ENCODE measurements at places on chromosomes 3 and 15.

DNA sequence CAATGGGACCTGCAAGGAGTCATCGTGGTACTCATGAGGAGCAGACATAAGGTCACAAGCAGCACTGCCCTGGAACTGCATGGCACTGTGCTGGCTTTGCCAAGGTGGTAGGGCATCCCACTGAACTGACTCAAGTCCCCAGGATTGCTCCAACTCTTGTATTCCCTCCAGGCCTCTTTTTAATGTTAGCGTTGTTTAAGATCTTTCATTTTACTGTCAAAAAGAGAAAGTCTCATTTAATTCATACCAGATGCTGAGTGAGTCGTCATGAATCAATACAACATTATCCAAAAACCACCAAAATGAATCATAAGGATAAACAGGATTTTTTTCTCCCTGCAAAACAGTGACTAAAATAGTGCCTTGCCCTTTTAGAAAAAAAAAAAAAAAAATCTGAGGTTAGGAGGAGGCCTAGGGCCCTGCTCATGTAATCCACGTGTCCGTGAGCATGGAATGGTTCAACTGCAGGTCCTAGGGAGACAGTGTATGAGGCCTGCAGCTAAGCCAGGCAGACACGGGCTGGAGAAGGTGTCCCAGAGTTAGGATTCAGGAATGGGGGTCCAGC is 36.7 kb upstream of the BLM start:
- no peak for DNase-seq

GRCh38 chr3:168455814-168456213 is 360.1 kb upstream of the GOLIM4 start:
- DNase-seq: no peak

DNA sequence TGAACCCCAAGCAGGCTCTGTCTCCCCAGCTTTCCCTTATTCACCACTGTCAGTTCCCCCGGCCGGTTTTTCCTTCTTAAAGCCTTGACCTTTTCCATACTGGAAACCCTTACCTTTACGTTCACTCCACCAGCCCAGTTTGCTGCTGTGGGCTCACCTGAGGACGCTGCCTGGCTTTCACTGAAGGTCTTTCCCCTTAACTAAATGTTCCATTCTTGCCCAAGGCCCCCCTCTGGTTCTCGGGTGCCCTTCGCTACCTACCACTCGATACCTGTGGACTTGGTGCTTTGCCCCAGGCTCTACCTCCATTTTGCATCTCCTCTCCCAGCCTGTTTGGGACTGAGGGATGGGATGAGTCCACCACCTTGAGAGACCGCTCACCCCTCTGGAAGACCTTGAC is 851 bp downstream of the AP2M1 start:
- DNase-seq: no peak

DNA sequence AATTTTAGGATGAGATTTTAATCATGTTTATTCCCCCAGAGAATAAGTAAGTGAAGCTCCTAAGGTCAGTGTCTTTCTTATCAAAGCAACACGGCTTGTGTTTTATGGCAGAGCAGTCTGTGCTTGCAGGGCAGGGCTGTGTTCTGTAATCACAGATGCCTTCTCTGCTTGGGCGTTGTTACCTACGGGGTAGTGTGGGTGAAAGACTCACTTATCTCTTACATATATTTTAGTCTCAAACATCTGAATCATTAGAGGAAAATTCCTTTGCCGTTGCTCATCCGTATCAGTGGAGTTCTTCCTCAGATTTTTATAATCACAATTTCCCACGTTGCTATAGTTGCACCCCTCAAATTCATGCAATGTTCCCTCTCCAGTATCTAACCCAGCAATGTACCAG is 271.7 kb upstream of the MEIS2 start:
- DNase-seq: no peak

- no peak for DNase-seq
Measured at GRCh38 chr3:157559401-157559800, 56.2 kb upstream of the VEPH1 start.

GRCh38 chr3:135975053-135975452 is 9.5 kb downstream of the PPP2R3A start:
- no peak for DNase-seq

GRCh38 chr3:15426579-15427118 is 695 bp downstream of the METTL6 start:
- no peak for DNase-seq

GRCh38 chr15:85556618-85556895 is 176.2 kb downstream of the AKAP13 start:
- no peak for DNase-seq

- no peak for DNase-seq
Measured at GRCh38 chr3:30608598-30608947, 2.2 kb downstream of the TGFBR2 start.

DNA sequence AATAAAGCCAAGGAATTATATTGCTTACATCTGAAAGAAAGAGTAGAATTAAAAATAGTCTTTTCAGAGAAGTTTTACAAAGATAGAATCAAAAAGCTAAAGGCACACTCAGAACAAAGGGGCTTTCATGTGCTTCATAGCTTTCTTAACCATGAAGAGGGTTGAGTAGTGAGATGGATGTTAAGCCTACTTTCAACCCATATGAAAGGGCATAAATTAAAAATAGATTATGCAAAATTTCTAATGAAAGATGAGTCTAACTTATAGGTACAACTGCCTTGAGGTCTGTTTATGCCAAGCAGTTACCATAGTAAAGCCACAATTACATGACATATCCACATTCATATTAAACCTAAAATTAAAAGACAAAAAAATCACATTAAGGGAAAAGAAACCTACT is 223.3 kb upstream of the ARHGEF26 start:
- no peak for DNase-seq

GRCh38 chr15:28079313-28079969 is 19.7 kb downstream of the OCA2 start:
- DNase-seq: no peak

DNA sequence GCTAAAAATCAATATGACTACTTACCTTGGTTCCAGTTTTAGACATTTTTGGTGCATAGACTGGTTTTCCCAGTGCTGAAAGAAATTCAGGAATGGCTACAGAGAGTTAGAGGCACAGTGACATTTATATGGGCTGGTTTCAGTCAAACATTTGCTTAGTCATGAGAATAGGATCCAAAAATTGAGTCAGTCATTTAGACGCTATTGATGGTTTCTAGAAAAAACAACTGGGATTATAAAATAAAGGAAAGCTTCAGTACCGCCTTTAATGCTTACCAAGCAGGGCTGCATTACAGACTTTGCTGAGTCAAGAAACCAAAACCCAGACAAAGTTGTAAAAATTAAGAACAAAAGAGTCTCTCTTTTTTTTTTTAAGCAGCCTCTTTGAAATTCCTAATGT is at the start of gene CRYGS:
TSS of gene CRYGS (minus strand) at position 100 of the 400 bp plus-strand sequence. CDS start at position 46, 54 bp downstream.
- DNase-seq: no peak

- DNase-seq: peak; percentile 47
Measured at GRCh38 chr3:128784232-128784631, 58.2 kb downstream of the RAB7A start.

DNA sequence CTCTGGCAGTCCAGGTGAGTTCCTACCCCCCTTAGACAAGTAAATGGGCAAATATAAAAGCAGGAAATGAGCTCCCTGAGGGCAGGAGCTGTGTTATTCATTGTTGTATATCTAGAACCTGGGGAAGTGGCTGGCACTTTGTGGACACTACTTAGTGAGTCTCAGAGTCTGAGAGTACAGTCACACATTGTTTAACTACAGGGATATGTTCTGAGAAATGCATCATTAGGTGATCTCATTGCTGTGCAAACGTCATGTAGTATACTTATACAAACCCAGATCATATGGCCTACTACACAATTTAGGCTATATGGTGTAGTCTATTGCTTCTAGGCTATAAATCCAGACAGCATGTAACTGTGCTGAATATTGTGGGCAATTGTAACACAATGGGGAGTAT is 52.4 kb downstream of the DRD3 start:
- no peak for DNase-seq

GRCh38 chr3:129507181-129507831 is 21.1 kb upstream of the RHO start:
- DNase-seq: no peak

GRCh38 chr15:69320977-69321554 is 22.4 kb downstream of the PAQR5 start:
- DNase-seq: no peak

GRCh38 chr15:70486012-70486411 is 277.3 kb downstream of the UACA start:
- DNase-seq: no peak

GRCh38 chr15:64019764-64020163 is 26.5 kb downstream of the DAPK2 start:
- DNase-seq: no peak

- no peak for DNase-seq
Measured at GRCh38 chr3:197305854-197306253, 7.4 kb upstream of the DLG1 start.

- DNase-seq: no peak
Measured at GRCh38 chr15:85592148-85592547, 202.6 kb downstream of the KLHL25 start.

DNA sequence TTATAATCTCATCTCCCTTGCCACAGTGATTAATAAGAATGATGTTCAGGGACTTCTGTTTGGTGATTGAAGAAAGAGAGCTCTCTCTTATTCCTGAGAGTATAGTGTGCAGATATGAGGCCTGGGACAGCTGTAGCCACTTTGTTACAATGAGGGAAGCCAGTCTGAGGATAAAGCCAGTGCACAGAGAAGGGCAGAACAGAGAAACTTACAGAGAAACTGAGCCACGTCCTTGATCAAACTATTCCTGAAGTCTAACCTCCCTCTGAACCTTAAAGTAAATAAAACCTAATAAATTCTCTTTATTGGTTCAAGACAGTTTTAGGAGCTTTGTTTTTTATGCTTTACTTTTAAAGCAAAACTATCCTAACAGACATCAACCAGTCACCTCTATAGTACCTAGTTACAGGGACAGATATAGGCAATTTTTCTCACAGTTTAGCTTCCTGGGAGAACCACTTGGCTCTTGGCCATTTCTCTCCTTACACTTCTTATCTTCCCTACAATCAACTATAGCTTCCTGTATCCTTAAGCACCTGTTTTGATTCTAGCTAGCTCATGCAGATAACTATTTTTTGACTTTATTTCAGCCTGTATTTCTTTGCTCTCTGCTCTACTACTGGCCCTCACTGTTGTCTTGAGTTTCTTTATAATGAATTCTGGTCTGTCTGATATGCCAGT is 284.4 kb downstream of the SHQ1 start:
- no peak for DNase-seq

DNA sequence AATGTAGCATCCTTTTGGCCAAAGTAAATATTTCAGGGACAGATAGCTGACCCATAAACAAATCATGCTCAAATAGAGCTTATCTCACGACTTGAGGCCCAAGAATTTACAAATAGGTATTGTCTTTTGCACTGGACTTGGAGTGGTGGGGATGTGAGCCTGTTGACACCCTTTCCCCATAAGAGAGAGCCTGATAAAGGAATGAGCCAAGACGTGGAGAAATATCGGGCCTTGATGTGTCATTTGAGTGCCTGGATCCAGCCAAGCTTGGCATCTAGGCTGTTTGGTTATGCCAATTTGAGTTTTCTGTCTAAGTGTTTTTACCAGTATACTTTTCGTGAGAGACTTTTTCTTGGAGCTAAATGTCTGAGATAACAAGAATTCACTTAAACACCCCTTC is 112.9 kb upstream of the RGMA start:
- DNase-seq: no peak

DNA sequence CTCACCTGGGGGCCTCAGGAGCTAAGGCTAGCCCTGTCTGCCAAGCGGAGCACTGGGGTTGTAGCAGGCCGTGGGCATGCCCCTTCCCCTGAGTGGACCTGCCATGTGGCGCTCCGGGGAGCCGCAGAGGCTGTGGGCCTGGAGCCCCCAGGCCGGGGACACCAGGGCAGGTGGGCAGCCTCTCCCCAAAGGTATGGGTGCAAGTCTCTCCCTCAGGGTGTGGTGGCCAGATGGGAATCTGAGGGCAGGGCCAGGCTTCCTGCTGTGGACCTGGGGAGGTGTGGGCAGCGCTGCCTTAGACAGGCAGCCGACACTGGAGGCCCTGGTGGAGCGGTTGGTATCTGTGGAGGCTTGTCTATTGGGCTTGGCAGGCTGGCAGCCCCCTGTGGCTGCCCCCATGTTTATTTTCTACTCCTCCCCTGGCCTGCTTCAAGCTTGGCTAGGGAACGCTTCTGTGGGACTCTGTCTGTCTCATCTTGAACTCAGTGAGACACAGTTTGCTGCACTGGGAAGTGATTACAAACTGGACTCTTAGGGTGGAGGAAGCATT is 5.9 kb downstream of the ACVR2B start:
- DNase-seq: no peak

DNA sequence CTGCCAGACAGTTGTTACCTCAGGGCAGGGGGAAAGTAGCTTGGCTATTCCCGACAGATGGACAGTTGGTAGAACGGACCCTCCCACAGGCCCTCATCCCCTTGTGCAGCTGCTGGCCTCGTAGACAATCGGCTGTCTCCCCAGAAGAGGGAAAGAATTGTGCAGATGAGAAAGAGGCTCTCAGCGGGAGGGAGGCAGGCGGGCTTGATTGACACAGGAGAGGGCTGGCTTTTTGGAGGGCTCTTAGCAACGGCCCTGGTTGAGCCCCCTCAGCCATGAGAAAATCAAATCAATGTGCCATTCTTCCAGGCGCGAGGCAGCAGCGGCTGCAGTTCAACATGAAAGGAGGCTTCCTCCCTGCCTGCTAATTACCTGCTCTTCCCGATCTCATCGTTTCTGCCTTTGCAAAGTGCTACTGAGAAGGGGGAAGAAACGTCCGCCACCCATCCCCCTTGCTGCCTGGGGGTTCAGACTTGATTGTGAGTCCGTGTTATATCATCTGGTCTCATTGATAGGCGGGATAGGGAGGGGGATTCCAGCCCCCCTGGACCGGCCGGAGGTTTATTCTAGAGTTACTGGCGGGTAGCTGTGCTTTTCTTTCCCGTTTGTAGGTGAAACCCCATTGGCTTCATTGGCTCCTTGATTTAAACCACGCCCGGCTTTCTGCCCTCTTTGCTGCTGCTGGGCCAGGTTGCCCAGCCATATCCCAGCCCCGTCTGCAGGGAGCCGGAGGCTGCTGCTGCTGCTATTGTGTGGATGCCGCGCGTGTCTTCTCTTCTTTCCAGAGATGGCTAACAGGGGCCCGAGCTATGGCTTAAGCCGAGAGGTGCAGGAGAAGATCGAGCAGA is at the start of gene TAGLN3:
TSS of gene TAGLN3 (plus strand) at position 287 of the 848 bp plus-strand sequence. CDS start at position 788, 501 bp downstream.
- no peak for DNase-seq

GRCh38 chr15:89329329-89330084 is 5.1 kb downstream of the POLG start:
- DNase-seq: no peak

DNA sequence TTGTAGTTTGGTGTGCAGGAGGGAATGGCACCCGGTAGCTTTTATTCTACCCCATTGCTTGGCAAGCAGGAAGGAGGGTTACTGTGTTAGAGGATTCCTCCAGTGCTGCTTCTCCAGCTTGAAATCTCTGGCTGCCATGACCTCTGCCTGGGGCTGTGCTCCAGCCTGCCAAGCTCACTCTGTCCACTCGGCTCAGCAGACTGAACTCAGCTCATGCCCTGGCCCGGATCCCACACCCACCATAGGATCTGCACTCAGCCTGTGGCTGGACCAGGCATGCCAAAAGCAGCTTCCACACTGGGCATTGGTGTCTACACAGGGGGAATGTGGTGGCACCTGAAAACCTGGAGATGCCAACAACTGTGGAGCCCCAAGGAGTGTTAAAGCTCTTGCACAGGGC is 26.3 kb downstream of the CLDN16 start:
- DNase-seq: no peak

All from stimulated activated CD4-positive, alpha-beta T cell treated with anti-CD3 and anti-CD28 coated beads, Interleukin-4, amount 100 ng/mL, for 4 hours (primary cell).